Activated naive CD4-positive, alpha-beta T cell treated with anti-CD3 and anti-CD28 coated beads for 36 hours (primary cell): ENCODE measurements at places on chromosomes 7 and 10.
A peak's percentile ranks its signal among the peaks of the same experiment; 100 is the strongest.

DNA sequence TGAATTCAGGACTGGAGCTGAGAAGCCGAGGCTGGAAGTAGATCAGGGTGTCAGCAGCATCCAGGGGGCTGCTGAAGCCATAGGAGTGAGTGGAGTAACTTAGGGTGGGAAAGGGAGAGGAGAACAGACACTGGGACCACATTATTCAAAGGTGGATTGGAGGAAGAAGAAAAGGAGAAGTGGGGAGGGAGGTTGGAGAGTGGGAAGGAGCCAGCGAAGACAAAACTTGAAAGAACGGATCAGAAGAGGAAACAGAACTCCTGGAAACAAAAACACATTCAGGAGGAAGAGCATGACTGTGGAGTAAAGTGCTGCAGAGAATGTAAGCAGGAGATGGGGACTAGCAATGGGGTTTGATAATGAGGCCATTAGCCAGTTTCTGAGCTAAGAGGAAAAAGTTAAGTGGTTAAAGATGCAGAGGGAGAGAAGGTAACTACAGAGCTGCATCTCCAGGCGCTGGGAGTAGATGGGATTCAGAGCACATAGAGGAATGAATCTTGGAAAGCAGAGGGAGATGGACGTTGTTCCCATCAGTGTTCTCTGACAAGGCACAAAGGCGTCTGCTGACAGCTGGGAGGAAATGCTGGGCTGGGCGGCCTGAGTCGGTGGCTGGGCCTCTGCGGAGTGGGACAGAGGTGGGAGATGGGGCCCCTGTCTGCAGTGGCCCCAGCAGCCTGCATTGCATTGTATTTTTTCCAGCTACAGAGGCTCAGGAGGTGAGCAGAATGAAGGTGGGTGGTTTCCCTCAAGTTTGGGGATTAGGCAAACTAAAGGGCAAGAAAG is 63.1 kb upstream of the LEP start:
- DNase-seq: no peak

DNA sequence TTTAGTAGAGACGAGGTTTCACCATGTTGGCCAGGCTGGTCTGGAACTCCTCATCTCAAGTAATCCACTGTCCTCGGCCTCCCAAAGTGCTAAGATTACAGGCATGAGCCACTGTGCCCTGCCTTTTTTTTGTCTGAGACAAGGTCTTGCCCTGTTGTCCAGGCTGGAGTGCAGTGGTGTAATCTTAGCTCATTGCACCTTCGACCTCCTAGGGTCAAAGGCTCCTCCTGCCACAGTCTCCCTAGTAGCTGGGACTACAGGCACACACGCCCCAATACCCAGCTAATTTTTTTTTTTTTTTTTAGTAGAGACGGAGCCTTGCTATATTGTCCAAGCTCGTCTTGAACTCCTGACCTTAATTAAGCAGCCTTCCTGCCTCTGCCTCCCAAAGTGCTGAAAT is 26.8 kb upstream of the SUPV3L1 start:
- DNase-seq: no peak

GRCh38 chr10:83248106-83248631 is 891.1 kb upstream of the GHITM start:
- no peak for DNase-seq

DNA sequence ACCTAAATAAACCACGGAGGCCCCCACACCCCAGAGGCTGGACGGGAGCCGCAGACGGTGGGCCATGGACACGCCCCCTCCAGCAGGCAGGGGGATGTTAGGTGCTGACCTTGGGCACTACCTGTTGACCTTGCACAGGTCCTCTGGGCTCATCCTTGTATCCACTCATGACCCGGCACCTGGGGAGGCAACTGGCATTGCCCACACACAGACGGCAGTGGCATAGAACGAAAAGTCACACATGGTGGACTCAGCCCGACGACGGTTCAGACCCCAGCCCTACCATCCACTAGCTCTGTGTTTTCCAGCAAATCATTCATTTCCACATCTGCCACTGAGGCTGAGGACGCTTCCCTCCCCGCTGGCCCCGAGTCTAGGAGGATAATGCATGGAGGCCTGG is 247.7 kb upstream of the PPP2R2D start:
- DNase-seq: no peak

- DNase-seq: no peak
Measured at GRCh38 chr10:95445223-95445836, 115.8 kb downstream of the SORBS1 start.

DNA sequence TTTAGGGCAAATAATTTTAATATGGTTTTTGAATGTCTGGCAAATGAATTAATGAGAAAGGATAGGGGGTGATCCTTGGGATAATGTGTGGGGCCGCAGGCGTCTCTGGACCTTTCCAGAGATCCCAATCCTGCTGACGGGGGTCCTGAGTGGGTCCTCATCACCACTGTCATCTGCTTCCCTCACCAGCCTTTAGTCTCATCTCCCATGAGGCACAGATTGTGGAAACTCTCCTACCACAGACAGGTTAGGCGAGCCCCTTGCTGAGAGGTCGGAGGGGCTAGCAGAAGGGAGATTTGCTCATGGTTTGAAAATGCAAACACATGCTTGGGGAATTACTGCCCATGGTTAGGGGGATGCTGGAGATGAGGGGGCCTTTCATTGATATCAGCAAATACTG is 484.6 kb downstream of the RPS24 start:
- DNase-seq: no peak

GRCh38 chr10:19817231-19817933 is 1.1 kb downstream of the PLXDC2 start:
- DNase-seq: no peak

DNA sequence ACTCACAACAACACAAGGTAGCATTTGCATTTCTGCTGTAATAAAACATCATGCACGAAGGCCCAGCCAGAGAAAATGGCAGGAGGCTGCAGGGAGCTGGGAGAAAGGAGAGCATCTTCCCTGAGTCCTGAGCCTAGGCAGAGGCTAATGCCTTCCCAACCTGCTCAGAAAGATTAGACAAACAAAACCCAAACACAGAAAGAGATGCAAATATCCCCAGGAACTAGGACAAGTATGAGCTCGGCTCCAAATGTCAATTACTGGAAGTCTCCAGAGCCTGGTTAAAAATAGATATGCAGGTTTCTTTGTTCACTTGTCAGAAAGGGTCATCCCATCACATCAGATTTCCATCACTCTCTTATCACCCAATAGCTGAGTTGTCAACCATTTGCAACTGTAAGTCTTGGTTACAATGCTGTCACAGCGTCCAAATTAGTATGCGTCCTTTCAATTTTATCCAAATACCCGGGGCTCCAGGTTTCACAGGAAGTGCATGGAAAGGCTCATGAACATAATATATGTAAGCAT is 316.5 kb upstream of the CELF2 start:
- DNase-seq: no peak

GRCh38 chr10:35327790-35328403 is 8.4 kb upstream of the CCNY start:
- no peak for DNase-seq

GRCh38 chr7:102064361-102065025 is 222.2 kb upstream of the SH2B2 start:
- no peak for DNase-seq

- no peak for DNase-seq
Measured at GRCh38 chr10:48638739-48639527, 34.1 kb upstream of the ARHGAP22 start.

DNA sequence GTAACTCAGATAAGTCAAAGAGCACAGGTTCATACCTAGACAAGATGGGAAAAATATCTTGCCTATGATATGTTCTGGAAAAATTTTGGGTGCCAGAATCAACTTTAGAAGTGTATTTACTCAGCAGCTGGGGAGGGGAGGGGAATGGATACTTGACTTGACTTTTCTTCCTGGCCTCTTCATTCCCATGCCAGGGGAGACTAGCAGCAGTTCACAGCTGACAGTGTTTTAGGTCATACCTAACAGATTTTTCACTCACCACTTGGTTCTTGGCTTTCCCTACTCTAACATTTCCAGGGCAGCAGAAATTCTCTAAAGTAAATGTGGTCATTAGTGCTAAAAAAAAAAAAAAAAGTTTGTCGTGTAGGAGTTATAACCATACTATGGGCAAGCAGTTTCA is 46.3 kb downstream of the TAS2R16 start:
- DNase-seq: no peak

- DNase-seq: no peak
Measured at GRCh38 chr7:6197801-6198551, 74.4 kb downstream of the CYTH3 start.

DNA sequence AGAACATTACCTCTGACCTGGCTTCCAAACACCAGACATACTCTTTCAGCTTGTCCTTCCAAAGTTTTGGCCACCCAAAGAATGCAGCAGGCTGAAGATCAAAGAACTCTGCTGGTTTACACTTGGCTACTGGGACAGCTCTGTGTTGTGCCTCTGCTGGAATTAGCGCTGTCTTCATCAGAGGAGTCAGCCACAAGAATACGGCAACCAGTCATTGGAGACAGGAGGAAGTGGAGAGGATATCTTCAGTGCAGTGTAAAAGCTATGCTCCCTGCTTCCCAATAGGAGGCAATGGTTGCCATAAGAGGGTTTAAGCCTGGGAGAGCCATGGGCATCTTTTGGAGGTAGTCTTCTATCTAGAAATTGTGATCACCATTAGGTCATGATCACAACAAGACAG is 126.7 kb upstream of the WNT16 start:
- no peak for DNase-seq

DNA sequence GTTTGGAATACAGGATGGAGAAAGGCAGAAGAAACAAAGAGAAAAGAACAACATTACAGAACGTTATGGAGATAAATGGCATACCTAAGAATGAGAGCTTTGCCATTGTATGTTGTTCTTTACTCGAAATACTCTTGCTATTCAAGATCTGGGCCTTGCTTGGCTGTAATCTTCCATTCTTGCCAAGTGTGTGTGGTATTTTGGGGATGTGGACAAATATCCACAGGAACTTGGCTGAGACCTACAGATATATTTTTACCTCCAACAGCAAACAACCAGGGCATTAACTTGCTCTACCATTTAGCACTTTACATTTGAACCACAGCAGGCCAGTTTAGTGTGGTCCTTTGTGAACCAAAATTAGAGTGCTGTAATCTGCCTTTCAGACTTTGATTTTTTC is 76.3 kb downstream of the DKK1 start:
- DNase-seq: no peak

- no peak for DNase-seq
Measured at GRCh38 chr7:72492461-72493065, 80.4 kb upstream of the CALN1 start.

DNA sequence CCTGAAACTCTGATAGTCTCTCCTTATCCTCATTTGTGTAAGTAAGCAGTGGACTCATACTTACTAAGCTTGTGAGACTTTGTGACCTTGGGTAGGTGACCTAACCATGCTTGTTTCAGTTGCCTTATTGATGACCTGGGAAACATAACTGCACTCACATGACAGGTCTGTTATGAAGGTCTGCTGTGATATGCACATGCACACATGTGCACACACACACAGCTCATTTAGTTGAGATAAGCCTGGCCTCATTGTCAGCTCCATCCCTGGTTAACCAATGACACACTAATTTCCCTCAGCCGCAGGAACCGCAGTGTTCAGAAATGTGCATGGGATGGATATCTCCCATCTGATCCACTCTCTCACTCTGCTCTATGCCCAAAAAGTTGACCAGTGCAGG is 177.2 kb downstream of the GPAM start:
- no peak for DNase-seq

- DNase-seq: no peak
Measured at GRCh38 chr10:13627459-13628310, 40.9 kb downstream of the PRPF18 start.

DNA sequence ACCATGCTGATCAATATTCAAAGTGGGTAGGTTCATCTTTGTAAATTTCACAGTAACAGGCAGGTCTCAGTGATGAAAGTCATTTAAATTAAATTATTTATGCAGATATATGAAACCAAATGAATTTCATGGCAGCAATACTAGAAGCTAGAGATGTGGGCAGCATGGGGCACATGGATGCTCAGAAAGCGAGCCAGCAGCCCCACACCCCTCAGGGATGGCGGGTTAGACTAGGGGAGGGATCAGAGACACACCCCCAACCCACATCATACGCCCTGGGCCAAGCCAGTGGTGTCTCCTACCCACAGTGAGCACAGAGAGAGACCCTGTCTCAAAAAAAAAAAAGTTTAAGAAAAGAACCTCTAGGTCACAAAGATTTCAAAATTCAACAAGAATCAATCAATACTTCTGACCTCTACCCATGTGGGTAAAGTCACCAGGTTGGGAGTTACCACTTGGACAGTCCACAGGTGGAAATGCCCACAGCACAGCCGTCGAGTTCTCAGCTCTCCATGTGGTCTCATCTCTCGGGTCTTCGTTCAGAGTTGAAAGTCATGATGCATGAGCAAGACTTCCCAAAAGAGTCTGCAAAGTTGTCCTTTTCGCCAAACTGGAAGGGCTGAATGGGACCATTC is 79.3 kb upstream of the PPP2R2D start:
- DNase-seq: no peak

DNA sequence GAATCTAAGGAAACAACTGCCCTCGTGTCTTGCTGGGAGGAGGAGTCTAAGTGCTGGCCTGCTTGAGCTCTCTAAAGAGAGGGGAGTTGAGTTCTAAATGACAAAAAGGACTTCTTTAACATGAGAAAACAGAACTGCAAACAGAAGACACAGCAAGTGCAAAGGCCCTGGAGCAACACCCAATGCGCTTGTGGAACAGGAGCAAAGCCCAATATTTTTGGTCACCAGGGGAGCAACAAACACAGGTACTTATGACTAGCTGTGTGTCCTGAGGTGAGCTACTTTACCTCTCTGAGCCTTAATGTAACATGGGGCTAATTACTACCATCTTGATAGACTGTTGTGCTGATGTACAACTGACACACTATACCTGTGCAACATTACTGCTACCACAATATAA is 634.3 kb downstream of the PARD3 start:
- no peak for DNase-seq

GRCh38 chr10:119516381-119517234 is 25.9 kb downstream of the RGS10 start:
- peak; percentile 92 for DNase-seq

DNA sequence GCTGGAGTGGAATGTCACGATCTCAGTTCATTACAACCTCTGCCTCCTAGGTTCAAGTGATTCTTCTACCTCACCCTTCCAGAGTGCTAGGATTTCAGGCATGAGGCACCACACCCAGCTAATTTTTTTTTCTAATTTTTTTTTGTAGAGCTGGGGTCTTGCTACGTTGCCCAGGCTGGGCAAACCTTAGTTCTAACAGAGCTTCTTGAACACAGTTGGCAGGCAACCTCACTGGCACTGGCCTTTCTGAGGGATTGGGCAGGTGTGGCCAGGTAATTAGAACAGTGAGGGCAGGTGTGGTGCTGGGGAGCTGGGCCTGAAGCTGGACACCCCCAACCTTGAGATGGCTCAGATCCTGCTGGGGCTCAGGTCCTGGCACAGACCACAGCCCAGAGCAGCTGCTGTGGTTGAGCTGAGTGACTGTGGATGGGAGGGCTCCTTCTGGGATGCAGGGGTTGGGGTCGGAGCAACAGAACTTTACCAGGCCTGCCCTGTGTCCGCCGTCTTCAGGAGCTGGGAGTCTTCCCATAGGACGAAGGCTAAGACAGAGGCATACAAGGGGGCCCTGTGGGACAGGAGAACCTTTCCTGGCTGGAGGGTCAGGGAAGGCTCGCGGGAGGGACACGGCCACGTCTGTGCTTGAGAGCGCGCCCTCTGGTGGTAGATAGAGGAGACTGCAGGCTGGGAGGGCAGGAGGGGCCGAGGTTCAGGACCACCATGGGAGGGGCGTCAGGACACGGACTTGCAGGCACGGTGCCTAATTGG is 48.2 kb downstream of the COL26A1 start:
- DNase-seq: peak; percentile 54
